ENCODE measurements at places on chromosomes 12 and 14.

DNA sequence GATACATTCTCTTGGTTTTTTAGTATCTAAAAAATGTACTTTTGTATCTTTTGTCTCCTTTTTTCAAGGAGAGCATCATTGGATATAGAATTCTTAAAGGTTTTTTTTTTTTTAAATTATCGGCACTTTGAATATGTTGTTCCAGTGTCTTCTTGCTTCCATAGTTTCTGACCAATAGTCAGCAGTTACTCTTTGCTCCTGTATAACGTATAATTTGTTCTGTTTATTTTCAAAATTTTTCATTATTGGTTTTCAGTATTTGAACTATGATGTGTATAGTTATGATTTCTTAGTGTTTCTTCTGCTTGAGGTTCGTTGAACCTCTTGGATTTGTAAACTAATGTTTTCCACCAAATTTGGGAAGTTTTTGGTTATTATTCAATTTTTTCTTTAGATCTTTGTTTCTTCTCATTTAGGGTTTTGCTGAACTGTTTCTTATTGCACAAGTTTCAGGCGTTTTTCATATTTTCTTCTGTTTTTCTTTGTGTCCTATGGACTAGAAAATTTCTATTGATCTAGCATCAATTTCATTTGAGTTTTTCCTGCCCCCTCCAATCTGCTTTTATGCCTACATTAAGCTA lies 93.9 kb downstream of the PLBD1 start:
- no peak for DNase-seq

DNA sequence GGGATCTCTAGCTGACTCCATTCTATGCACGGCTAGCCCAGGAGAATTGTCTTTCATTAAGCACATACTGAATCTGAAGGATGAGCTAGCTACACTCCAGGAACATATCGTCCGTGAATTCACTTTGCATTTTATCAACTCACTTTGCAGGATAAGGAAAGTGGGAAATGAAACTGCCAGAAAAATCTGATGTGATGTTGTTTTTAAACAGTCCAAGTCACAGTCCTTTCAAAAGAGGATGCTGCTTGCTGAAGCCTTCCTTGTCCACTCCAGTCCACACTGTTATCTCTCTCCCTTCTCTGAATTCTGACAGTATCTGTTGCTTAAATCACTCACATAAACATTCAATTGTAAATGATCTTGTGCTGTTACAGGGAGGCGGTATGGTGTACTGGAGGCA lies 12.7 kb upstream of the TMCC3 start:
- DNase-seq = no peak

GRCh38 chr12:42426746-42427145 lies 100.8 kb downstream of the PPHLN1 start:
- DNase-seq = no peak

GRCh38 chr14:103703433-103704385 lies 11.5 kb downstream of the XRCC3 start:
- no peak for DNase-seq

- no peak for DNase-seq
Observed at GRCh38 chr12:29230800-29231560, 81.9 kb downstream of the FAR2 start.
